NCI-H446 (cell line): ENCODE measurements at places on chromosomes 6 and 20.

GRCh38 chr6:8750627-8751026 is 315.3 kb upstream of the SLC35B3 start:
- no peak for DNase-seq

GRCh38 chr6:164283574-164283973 is 869.1 kb downstream of the QKI start:
- no peak for DNase-seq

- DNase-seq = peak; percentile 10
These were observed 34.1 kb upstream of the HLA-DQB1 start for GRCh38 chr6:32700391-32701040.

DNA sequence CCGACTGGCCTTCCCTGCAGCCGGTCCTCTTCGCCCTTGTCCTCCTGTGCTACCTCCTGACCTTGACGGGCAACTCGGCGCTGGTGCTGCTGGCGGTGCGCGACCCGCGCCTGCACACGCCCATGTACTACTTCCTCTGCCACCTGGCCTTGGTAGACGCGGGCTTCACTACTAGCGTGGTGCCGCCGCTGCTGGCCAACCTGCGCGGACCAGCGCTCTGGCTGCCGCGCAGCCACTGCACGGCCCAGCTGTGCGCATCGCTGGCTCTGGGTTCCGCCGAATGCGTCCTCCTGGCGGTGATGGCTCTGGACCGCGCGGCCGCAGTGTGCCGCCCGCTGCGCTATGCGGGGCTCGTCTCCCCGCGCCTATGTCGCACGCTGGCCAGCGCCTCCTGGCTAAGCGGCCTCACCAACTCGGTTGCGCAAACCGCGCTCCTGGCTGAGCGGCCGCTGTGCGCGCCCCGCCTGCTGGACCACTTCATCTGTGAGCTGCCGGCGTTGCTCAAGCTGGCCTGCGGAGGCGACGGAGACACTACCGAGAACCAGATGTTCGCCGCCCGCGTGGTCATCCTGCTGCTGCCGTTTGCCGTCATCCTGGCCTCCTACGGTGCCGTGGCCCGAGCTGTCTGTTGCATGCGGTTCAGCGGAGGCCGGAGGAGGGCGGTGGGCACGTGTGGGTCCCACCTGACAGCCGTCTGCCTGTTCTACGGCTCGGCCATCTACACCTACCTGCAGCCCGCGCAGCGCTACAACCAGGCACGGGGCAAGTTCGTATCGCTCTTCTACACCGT is 6.1 kb downstream of the UBD start:
- DNase-seq = no peak

- no peak for DNase-seq
These were observed 1.3 kb downstream of the ZNF76 start for GRCh38 chr6:35260591-35261570.

- DNase-seq = peak; percentile 78
These were observed 8.2 kb upstream of the UBE2V1 start for GRCh38 chr20:50120935-50121693.

- DNase-seq = no peak
These were observed 667 bp downstream of the STX11 start for GRCh38 chr6:144150710-144151657.

DNA sequence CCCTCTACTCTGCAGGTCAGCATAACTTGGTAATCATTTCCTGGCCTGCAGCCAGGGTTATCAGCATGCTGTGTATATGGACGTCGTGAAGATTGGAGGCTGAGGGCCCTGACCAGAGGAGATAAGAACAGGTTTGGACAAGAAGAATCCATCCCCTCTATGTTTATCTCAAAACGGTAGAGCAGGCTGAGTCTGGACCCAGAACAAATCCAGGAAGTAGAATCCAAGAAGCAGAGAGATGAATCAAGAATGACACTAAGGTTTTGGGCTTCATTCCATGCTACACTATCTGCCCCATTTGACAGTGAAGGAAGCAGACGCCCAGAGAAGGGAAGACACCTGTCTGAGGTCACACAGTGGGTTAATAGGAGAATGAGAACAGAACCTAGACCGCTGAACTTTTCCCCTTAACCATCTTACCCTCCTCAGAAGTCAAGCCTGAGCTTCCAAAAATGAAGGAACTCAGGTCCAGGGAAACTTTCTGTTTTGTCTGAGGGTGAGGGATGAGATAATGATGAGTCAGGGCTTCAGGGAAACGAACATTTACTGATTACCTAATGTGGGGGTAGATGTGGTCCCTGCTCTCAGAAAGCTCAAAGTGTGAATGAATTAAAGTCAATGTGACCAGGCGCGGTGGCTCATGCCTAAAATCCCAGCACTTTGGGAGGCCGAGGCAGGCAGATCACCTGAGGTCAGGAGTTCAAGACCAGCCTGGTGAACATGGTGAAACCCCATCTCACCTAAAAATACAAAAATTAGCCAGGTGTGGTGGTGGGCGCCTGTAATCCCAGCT is 9.4 kb upstream of the COMMD7 start:
- DNase-seq = no peak

- no peak for DNase-seq
These were observed 43.2 kb upstream of the ADGRF5 start for GRCh38 chr6:46964716-46965519.

DNA sequence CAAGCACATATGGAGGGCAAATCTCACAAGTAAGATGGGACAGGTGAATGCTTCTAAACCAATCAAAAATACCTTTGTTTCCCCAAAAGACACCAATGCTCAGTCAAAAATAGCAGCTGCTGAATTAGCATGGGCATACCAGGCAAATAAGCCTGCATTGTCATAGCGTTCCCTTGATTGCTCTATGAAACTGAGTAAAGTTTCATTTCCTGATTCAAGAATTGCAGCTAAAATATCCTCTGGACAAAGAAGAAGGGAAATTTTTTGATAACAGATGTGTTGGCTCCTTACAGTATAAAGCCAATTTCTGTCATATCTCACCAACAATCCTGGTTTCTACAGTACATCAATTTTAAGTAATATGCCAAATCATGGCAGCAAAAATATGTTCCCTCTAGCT is 3.3 kb upstream of the TMEM14A start:
- no peak for DNase-seq

DNA sequence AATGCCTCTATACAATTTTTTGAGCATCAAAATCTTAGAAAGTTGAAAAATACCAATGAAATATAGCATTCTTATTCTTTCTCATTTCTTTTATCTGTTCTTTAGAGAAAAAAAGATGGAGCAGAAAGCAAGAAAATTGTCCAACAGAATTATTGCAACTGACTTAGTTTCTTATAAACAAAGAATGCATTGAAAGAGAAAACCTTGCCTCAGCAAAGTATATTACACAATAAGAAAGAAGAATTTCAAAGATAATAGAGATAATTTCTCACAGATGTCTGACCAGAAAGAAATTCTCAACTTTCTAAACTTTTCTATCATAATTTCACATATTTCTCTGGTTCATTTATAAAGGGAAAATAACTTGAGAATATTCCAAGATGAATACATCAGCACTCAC is 47.0 kb upstream of the PRND start:
- no peak for DNase-seq

DNA sequence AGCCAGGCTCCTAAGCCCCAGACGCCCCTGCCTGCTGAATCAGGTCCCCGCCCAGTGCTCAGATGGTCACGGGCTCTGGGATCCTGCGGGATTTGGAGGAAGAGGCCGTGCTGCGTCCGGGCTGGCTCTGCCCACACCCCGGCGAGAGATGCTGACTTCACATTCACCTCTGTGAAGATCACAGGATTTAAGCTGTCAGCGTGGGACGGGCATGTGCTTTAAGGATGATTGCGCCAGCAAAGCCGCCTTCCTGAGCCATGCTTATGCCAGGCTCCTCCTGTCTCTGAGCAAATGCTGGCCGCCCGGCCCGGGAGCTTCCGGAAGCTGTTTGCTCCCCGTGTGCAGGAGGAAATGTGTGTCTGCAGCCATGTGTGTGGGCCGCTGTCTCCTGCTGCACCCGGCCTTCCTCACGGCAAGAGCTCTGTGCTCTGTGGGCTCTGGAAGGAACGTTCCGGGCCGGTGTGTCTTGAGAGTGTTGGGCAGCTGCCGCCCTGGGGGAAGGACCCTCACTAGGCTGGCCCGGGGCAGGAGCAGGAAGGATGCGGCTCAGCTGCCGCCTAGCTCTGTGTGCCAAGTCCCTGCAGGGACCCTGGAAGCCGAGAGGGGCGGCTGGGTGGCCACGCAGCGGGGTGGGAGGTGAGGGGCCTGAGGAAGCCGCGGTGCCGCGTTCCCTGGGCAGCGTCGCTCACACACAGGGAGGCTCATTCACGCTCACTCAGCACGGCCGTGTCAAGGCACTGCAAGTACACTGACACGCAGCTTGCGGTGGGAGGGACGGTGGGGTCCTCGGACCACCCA is 19.0 kb upstream of the BHLHE23 start:
- DNase-seq = no peak

- peak; percentile 54 for DNase-seq
These were observed 6.6 kb upstream of the GUCA1A start for GRCh38 chr6:42166444-42167141.

DNA sequence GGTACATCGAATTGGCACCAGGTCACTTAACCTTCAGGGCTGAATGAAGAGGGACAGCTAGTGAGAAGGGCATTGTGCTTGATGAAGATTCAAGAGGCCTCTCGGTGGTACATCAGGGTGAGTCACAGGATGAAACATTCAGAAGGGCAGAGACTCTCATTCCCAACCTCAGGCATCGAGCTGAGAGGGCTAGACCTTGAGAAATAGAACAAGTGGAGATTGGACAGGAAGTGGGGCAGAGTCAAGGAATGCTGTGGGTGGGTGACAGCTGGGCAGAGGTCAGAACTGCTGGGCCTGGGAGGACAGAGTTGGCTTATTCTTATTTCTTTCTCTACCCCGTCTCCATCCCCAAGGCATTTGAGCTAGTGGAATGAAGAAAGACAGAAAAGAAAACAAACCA is 126.0 kb downstream of the SCML4 start:
- DNase-seq = no peak

DNA sequence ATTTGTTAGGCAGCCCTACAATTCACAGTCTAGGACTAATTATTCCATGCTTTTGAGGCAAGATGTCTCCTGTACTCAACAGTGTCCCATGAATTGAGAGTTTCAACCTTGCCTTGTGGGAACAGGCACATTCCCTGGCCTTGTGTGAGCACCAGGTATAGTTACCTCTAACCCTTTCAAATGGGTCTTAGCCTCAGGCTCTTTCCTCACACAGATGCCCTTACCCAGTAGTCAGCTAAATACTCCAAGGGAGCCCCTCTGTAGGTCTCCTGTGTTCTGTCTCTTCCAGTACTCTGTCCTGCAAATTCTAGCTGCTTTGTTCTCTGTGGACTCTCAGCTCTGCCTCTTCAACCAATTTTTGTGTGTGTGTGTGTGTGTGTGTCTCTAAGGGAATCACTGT is 135.3 kb downstream of the ZFAND3 start:
- DNase-seq = no peak

DNA sequence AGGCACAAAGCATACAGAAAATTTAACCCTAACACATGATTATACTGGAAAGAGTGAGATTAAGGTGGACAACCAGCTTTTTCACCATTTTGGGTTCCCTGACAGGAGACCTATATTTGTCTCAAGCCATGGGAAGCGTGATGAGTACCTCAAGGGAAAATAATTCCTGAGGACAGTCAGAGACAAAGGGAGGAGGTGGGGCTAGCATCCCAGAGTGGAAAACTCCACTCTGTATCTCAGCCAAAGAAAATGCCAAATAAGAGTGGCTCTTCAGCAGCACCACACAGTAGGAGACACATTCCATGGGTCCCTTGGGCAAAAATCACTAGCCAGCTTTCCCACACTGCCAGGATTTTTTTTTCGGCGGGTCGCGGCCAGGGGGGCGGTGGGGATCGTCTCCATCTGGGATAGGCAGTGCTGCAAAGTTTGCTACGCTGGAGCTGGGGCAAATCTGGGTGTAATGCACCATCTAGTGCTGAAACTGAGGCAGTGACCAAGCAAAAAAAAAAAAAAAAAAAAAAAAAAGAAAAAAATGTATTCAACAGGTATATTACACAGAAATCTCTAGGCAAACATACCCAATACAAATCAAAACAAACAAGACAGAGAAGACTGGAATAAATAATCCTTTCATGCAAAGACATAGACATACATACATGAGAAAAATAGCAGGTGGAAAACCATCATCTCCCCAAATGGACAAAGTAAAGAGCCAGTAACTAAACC is 77.3 kb upstream of the SLC35F1 start:
- peak; percentile 51 for DNase-seq

- no peak for DNase-seq
These were observed 11.5 kb upstream of the CARMIL1 start for GRCh38 chr6:25267662-25268061.

GRCh38 chr20:21982559-21982958 is 277.1 kb downstream of the PAX1 start:
- DNase-seq = no peak

- DNase-seq = no peak
These were observed 40.0 kb upstream of the TRDN start for GRCh38 chr6:123676793-123677192.

DNA sequence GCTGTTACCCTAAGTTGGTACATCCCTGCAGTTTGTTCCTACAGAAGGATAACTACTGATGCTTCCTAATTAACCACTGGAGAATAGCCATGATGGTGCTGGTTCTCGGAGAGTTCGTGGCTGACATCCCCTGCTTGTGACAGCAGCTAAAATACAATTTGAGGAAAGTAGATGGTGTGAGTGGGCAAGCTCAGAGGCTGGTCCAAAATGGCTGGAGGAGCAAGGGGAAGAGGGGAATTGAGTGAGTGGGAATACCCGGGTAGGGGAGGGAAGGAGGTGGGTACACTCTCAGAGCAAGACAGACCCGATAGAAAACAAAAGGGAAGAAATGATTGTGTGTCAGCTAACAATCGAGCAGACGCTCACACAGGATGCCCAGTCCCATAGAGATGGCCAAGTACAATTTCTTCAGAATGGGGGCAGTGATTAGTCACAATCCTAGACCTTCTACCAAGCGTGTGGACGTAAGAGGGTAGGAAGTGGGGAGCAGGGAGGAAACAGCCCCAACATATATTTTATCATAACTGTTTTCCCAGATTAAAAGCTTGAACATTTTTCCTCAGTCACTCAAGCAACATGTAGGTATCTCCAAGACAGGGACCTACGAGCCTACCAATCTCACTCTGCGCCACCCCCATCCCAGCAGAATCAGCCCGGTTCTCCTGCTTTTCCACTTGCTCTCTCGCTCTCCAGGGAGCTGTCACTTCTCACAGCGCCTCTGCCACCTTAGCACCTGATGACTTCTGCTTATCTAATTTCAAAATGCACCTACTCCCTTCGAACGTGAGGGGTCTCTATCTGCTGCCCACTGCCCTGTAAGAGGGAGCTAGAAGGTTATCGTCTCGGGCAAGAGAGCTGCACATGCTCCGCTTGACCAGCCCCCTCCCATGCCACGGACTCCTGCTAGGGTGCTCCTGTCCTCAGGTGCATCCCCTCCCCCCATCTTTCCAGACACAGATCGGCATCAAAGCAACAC is 26.2 kb downstream of the RIPOR2 start:
- DNase-seq = no peak

DNA sequence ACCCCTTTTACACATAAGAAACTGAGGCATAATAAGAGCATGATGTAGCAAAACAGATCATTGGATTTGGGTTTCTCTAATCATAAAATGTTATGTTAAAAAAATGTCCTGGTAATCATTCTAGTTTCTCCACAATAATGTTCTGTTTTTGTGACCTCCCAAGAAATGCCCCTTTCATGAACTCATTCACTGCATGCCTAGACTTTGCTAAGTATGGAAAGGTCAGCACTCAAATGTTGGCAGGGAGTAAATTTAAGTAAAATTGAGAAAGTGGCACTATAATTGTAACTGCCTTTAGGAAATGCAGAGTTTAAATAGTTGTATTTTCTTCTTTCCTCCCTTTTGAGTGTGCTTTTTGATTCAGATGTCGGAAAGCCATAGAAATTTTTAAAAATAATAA is 48.5 kb upstream of the ID4 start:
- no peak for DNase-seq

GRCh38 chr20:50688256-50688975 is 2.9 kb downstream of the RIPOR3 start:
- no peak for DNase-seq

GRCh38 chr20:61387204-61387953 is 135.3 kb downstream of the CDH4 start:
- no peak for DNase-seq
